Activated CD4-positive, alpha-beta memory T cell treated with anti-CD3 and anti-CD28 coated beads for 36 hours (primary cell): ENCODE measurements at places on chromosomes 7 and 10.

GRCh38 chr10:86310702-86311101 lies 55.9 kb downstream of the GRID1 start:
- no peak for DNase-seq
- no peaks in the 10 kb centered on the region for H3K36me3 ChIP-seq
- peaks cover 4% of the 10 kb centered on the region for H3K27me3 ChIP-seq

- no peak overlapping the region for H3K27ac ChIP-seq
- no peaks in the 10 kb centered on the region for H3K36me3 ChIP-seq
- H3K27me3 ChIP-seq = peaks cover 23% of the 10 kb centered on the region
- no peak overlapping the region for H3K4me3 ChIP-seq
- DNase-seq = no peak
- peaks cover 5% of the 10 kb centered on the region for H3K4me1 ChIP-seq
Measured at GRCh38 chr10:123999261-123999660, 94.1 kb downstream of the CHST15 start.

DNA sequence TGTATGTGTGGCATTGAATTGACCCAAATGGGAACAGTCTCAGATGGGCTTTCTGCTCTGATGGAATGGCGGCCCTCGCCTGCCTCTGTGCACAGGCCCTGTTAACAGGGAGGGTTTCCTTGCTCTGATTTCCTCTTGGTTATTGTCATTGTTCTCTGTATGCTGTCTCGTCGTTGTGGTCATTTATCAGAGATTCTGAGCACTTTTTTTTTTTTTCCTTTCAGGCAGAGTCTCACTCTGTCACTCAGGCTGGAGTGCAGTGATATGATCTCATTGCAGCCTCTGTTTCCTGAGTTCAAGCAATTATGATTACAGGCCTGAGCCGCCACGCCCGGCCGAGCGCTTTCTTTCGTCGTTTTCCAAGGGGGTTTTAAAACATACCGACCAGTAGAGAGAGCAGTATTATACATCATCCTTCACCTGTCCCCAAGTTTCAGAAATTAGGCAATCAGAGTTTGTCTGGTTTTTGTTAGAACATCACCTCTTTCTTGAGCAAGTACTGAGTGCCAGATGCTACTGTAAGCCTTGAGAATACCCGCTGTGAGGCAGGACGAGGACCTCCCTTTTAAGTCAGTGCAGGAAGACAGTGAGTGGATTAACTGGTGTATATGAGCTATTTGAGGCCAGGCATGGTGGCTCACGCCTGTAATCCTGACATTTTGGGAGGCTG lies 6.5 kb downstream of the CHST12 start:
- H3K4me3 ChIP-seq = peak overlapping the region; percentile 40
- no peaks in the 10 kb centered on the region for H3K27me3 ChIP-seq
- H3K27ac ChIP-seq = peak overlapping the region; percentile 77
- peak; percentile 51 for DNase-seq
- H3K36me3 ChIP-seq = peaks cover 4% of the 10 kb centered on the region
- peaks cover 74% of the 10 kb centered on the region for H3K4me1 ChIP-seq

- no peaks in the 10 kb centered on the region for H3K36me3 ChIP-seq
- no peak for DNase-seq
- peaks cover 14% of the 10 kb centered on the region for H3K27me3 ChIP-seq
- H3K4me3 ChIP-seq = no peak overlapping the region
Measured at GRCh38 chr10:96267234-96267705, 4.1 kb downstream of the BLNK start.

DNA sequence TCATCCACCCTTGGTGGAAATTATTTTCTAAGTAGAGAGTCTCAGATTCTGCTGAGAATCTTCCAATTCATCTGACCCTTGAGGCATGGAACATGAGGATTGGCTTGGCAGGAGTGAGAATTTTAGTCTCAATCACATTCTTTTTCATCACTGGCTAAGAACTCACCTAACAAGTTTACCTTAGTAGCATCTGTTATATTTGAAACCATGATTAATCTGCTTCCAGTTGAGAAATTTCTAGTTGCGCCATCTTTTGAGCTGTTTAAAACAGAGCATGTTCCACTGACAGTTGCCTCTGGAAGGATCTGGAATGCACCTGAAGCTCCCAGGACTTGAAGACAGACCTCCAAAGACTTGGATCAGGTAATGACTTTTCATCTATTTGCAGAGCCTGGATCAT lies at the start of gene LIPK:
LIPK (plus strand) TSS at position 292 of the 400 bp plus-strand sequence. CDS start 18,295 bp downstream, outside the sequence.
- H3K27me3 ChIP-seq = peaks cover 4% of the 10 kb centered on the region
- DNase-seq = no peak
- H3K4me1 ChIP-seq = peaks cover 14% of the 10 kb centered on the region
- H3K27ac ChIP-seq = no peak within 1 kb of the TSS
- H3K4me3 ChIP-seq = no peak within 1 kb of the TSS

- H3K27me3 ChIP-seq = peaks cover 8% of the 10 kb centered on the region
- H3K36me3 ChIP-seq = no peaks in the 10 kb centered on the region
- H3K4me1 ChIP-seq = no peaks in the 10 kb centered on the region
- H3K4me3 ChIP-seq = no peak overlapping the region
- DNase-seq = no peak
Measured at GRCh38 chr7:30934732-30935568, 23.3 kb downstream of the AQP1 start.
